Lower lobe of right lung (tissue), 2 donors: ENCODE measurements at places on chromosomes 1 and 21. TPM values are rescaled to one million over a fixed set of nuclear protein-coding genes. Genes with fewer than 3 reads are reported as not detected.

DNA sequence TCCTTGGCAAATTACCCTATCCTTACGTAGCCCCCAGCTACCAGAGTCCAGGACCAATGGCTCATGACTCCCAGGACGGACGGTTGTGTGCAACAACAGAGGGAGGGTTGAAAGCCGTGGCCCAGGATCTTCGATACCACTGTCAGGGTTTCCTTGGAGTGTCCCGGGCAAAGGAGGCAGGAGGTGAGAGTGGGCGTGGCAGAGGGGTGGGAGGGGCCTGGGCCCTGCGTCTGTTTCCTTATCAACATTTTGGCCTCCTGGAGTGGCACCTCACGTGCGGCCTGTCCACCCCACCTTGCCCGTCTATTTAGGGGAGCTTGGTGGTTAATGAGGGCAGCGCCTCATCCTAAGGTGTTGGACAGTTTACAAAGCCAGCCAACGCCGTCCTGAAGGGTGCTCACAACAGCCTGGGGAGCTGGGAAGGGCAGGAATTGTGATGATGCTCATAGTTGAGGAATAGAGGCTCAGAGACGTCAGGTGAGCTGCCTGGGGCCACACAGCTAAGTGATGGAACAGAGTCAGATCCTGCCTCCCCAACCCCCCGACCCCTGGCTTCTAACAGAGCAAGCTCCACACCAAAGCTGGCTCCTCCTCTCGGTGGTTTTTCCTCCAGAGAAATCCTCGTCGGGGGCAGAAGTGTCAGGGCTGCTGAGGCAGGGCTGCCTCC, 17.4 kb upstream of the ARHGEF10L start:
- no peak for DNase-seq

DNA sequence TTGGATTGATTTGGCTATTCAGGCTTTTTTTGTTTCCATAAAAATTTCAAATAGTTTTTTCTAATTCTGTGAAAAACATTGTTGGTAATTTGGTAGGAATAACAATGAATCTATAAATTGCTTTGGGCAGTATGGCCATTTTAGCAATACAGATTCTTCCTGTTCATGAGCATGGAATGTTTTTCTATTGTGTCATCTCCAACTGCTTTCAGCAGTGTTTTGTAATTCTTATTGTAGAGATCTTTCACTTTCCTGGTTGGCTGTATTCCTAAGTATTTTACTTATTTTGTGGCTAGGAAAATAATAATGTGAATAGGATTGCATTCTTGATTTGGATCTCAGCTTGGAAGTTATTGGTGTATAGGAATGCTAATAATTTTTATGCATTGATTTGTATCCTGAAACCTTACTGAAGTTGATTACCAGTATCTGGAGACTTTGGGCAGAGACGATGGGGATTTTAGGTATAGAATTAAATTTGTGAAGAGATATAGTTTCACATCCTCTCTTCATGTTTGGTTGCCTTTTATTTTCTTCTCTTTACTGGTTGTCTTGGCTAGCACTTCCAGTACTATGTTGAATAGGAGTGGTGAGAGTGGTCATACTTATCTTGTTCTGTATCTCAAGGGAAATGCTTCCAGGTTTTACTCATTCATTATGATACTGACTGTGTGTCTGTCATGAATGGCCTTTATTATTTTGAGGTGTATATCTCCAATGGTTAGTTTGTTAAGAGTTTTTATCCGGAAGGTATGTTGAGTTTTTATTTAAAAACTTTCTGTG, 57.3 kb downstream of the DRAM2 start:
- DNase-seq: no peak

GRCh38 chr21:39809936-39810335, 57.3 kb upstream of the PCP4 start:
- no peak for DNase-seq

- DNase-seq: no peak
Observed at GRCh38 chr1:61361931-61362330, 279.6 kb downstream of the NFIA start.

GRCh38 chr1:21024918-21025317, 151.8 kb downstream of the EIF4G3 start:
- DNase-seq: no peak

- no peak for DNase-seq
Observed at GRCh38 chr1:39733161-39733560, 5.5 kb upstream of the PPIE start.

DNA sequence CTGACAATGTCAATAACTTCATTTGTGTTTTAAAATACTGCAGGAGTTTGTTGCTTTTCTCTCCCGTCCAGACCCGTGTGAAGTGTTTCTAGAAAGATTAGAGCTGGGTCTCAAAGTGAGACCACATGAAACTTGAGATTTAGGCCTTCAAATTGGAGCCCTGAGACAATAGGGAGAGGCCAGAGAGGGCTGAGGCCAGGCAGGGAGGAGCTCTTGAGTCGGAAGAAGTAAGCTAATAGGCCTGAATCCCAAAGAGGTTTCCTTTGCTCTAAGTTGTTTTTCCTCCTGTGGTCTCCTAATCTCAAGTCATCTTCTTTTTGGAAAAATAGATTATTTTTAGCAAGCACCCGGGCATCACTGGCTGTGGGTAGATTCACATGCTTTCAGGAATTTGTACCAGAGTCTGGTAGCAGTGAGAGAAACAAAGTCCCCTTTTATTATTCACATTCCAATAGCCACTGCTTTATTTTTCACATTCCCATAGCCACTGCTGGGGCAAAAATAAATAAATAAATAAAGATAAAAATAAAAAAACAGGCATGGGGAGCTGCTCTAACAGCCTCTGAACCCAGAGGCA, 25.6 kb downstream of the CD244 start:
- no peak for DNase-seq

GRCh38 chr1:26500488-26501175, 28.4 kb downstream of the HMGN2 start:
- peak; percentile 93 for DNase-seq

DNA sequence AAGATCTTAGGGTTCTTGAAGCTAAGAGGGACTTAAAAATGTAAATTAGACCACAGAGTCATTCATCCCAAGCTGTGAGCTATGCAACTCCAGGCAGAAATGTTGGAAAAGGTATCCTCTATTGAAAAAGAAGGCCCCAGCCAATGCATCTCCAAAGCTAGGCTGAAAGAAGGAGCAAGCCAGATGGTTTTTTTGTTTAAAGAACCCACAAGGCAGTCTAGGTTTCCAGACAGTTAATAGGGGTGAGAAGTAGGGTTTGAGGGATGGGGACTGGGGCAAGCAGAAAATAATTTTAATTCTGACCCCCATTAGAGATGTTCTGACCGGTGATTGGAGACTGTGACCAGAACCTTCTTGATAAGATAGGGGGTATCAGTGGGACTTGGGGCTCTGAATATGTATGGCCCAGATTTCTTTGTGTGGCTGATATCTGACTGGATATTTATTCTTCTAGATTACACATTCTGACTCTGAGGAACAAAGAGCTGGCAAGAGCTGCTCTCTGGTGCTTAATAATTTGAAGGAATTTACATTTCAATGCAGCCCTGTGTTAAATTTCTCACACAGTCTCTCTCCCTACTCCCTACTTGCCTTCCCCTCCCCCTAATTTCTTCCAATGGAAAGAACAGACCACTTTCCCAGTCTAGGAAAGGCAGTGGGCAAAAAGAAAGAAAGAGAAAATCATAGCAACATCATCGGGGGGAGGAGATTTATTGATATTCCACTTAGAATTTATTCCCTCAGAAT, 104.9 kb downstream of the NUF2 start:
- no peak for DNase-seq

DNA sequence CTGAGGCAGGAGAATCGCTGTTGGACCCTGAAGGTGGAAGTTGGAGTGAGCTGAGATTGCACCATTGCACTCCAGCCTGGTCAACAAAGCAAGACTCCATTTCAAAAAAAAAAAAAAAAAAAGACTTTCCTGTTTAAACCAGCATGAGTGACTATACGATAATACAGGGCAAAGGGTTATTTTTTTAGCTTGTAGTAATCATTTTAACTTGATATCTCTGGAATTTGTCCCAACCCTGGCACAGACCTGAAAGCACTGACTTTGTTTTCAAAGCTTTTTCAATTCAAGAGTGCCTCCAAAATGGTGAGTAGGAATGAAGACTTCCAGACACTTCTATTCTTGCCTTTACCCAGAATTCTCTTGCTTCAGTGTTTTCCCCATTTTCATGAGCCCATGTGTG, 4.4 kb upstream of the TMCO2 start:
- DNase-seq: no peak

DNA sequence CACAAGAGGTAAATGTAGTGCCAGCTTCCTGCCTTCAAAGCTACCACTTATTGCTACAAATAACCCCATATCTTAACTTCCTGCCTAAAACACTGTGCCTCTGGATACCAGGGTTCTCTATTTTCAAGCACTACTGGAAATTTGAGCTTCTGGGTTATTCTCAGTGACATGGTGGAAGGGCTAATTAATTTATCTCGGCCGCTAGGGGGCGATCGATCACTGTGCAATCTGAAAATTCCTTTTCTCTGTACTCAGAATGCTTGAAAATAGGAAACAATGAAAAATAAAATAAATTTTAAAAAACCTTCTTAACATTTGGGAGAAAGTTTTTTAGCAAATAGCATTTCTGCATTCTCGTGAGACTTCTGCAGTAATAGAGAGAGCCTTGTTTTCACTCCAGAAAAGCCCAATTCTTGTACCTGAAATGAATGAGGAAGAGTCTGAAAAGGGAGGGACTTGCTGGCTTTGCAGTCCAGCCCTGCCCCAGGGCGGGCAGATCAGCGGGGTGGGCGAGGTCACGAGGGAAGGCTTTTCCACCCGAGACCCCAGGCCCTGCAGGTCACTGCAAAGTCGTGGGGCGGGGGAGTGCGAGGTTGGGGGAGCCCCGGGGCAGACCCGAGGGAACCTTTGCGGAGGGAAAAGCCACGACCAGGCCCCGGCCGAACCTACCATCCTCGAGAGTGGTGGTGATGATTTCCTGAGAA, 276.7 kb downstream of the PCP4 start:
- DNase-seq: no peak

DNA sequence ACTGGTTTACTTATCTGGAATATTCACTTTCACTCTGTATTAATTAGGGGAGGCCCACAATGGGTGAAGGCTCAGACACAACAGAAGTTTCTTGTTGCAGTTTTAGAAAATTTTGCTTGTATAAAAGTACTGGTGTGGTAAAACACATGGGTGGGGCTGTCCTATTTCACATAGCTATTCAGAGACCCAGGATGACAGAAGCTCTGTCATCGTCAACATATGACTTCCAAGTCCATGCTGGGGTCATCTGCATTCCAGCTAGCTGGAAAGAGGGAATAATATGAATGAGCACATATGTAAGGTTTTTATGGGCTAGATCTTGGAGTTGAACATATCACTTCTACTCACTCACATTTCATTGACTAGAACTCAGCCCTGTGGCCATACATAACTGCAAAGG, 166.4 kb upstream of the KCTD3 start:
- no peak for DNase-seq

DNA sequence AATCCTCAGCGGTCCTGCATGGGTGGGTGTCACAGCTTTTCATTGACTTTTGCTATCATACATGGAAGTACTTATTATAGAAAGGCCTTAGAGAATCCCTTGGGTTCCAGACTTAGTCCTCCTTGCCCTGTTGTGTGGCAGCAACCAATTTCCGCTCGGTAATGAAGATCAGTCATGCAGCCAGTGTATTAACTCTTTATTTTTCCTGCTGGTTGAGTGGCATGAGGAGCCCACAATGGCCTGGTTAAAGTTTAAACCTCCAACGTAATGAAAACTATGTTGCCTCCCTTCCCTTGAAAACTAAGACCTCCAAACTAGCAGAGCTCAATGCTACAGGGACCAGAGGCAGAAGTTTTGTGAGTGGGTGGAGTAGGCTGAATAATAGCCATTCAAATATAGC, 20.0 kb downstream of the CITED4 start:
- no peak for DNase-seq

- DNase-seq: no peak
Observed at GRCh38 chr1:194289569-194290266, 1103.3 kb upstream of the B3GALT2 start.

DNA sequence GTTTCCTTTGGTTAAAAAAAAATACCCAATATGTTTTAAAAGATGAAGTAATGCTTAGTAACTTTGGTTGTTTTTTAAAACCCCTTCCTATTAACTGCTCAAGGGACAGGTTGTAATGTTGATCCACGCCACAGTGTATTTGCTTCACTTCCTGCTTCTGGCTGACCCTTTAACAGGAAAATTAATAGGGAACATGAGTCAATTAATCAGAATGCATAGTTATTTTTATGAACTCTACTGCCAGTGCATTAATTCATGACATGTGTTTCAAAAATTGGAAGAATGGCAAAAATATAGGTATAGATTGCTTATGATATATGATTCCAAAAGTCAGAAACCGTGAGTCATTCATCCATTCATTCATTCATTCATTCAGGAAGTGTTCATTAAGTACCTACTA, 204.8 kb downstream of the SETD4 start:
- no peak for DNase-seq

- no peak for DNase-seq
Observed at GRCh38 chr21:35343046-35343819, 294.1 kb upstream of the RUNX1 start.

DNA sequence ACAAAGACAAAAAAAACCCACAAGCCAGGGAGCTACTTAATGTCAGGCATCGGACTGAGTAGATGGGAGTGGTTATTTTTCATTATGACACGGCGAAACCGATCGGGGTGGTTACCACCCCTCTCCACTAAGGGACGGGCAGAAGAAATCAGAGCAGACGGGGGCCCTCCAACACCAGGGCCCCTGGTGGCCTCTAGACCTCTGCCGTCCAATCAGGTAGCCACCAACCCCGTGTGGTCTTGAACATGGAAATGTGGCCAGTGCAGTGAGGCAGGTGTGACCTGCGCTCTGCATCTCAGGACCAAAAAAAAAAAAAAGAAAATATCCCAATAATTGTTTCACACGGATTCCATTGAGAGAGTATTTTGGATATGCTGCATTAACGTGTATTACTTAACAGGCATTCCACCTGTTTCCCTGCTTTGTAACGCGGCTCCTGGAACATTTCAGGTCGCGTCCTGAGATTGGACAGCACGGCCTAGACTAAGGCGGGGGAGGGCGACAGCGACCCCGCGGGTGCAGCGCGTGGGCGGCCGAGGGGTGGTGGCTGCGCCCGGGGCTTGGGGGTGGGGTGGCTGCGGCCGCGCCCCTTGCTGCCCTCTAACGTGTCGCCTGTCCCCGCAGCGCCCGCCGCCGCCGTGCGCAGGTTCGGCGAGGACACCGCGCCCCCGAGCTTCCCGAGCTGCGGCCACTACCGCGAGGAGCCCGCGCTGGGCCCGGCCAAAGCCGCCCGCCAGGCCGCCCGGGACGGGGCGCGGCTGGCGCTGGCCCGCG, 48.3 kb downstream of the SIM2 start:
- no peak for DNase-seq

- DNase-seq: peak; percentile 55
Observed at GRCh38 chr21:41168391-41169257, 664 bp downstream of the BACE2 start.

CRB1 gene
- total RNA-seq: 0.77 TPM

ZNF683 gene
- 1.2 TPM for total RNA-seq

SYNC gene
- total RNA-seq: 14.5 TPM

RIMS3 gene
- 4.6 TPM for total RNA-seq

LCE3E gene
- total RNA-seq: not detected

UFC1 gene
- total RNA-seq: 92.2 TPM

ZBED6 gene
- total RNA-seq: 33.4 TPM

FABP3 gene
- total RNA-seq: 24.5 TPM

CELA2B gene
- not detected for total RNA-seq

GJA8 gene
- not detected for total RNA-seq

CHRNB2 gene
- total RNA-seq: not detected
